ENCODE measurements at places on chromosomes 11 and 22.

- peak overlapping the region; percentile 54 for H3K27ac ChIP-seq
- no peaks in the 10 kb centered on the region for H3K36me3 ChIP-seq
- peak overlapping the region; percentile 64 for H3K4me3 ChIP-seq
- no peaks in the 10 kb centered on the region for H3K27me3 ChIP-seq
These were observed 579 bp upstream of the RASD2 start for GRCh38 chr22:35539910-35540594.

DNA sequence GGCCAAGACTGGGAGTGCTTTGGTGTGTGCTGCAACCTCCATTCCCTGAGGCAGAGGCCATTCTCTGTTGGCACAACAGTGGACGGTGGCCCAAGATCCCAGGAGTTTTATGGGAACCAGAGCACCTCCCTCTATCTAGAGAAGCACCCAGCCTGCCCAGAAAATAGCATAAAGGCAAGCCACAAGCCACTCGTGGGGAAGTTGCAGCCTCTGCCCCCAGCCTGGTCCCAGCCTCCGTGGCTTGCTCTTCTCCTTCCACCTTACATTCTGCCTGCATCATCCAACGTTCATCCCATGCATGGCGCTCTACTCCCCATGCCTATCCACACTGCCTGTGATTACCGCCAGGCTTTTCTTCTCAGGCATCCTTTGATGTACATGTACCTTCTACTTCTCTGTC is 15.8 kb downstream of the IL17RA start:
- H3K27me3 ChIP-seq: no peaks in the 10 kb centered on the region
- H3K36me3 ChIP-seq: peaks cover 23% of the 10 kb centered on the region
- no peak for DNase-seq
- H3K27ac ChIP-seq: no peak overlapping the region
- no peak overlapping the region for H3K4me3 ChIP-seq

- no peaks in the 10 kb centered on the region for H3K36me3 ChIP-seq
- peak overlapping the region; percentile 64 for H3K4me3 ChIP-seq
- H3K4me1 ChIP-seq: peaks cover 20% of the 10 kb centered on the region
- peak; percentile 50 for DNase-seq
These were observed 26.3 kb upstream of the HMGXB4 start for GRCh38 chr22:35230839-35231584.

- H3K4me1 ChIP-seq: no peaks in the 10 kb centered on the region
- DNase-seq: peak; percentile 33
- H3K36me3 ChIP-seq: no peaks in the 10 kb centered on the region
- H3K27ac ChIP-seq: no peak overlapping the region
These were observed 7.6 kb downstream of the OR56A1 start for GRCh38 chr11:6022956-6023355.

- no peak overlapping the region for H3K4me3 ChIP-seq
- H3K27me3 ChIP-seq: no peaks in the 10 kb centered on the region
- no peak for DNase-seq
- no peaks in the 10 kb centered on the region for H3K36me3 ChIP-seq
- peaks cover 7% of the 10 kb centered on the region for H3K4me1 ChIP-seq
These were observed 23.2 kb downstream of the RTN4R start for GRCh38 chr22:20244691-20245576.

DNA sequence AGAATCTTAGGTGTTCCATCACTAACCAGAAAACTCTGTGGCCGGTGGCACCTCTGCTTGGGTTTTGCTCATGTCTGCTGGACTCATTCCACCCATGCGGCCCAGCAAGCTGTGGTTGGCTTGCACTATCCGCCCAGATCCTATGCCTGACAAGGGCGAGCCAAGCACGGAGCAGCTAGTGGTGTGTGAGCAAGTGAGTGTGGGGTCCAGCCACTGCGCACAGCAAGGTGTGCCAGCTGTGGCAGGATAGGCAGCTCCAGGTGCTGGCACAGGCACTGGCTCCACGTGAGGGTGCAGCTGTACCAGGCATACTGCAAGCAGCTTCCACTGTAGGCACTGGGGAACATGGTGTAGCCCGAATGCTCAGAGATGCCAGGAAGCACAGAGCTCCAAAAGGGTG is 813.7 kb upstream of the CNTN5 start:
- H3K36me3 ChIP-seq: no peaks in the 10 kb centered on the region
- H3K27me3 ChIP-seq: no peaks in the 10 kb centered on the region
- no peak for DNase-seq
- H3K27ac ChIP-seq: no peak overlapping the region

GRCh38 chr11:72377596-72377995 is 56.7 kb downstream of the CLPB start:
- H3K27me3 ChIP-seq: no peaks in the 10 kb centered on the region
- H3K4me3 ChIP-seq: no peak overlapping the region
- no peak overlapping the region for H3K27ac ChIP-seq

GRCh38 chr22:20095521-20095920 is 15.5 kb downstream of the DGCR8 start:
- no peaks in the 10 kb centered on the region for H3K4me1 ChIP-seq
- H3K27ac ChIP-seq: no peak overlapping the region
- H3K27me3 ChIP-seq: no peaks in the 10 kb centered on the region
- H3K4me3 ChIP-seq: no peak overlapping the region
- no peak for DNase-seq
- H3K36me3 ChIP-seq: peaks cover 86% of the 10 kb centered on the region

GRCh38 chr11:62593434-62594044 is 2.2 kb upstream of the TUT1 start:
- no peak overlapping the region for H3K4me3 ChIP-seq
- H3K27ac ChIP-seq: peak overlapping the region; percentile 49
- DNase-seq: no peak
- H3K27me3 ChIP-seq: no peaks in the 10 kb centered on the region
- peaks cover 59% of the 10 kb centered on the region for H3K36me3 ChIP-seq

GRCh38 chr11:67062526-67063373 is 6.1 kb downstream of the RHOD start:
- peaks cover 50% of the 10 kb centered on the region for H3K4me1 ChIP-seq
- no peaks in the 10 kb centered on the region for H3K36me3 ChIP-seq
- H3K4me3 ChIP-seq: peak overlapping the region; percentile 45
- peak overlapping the region; percentile 75 for H3K27ac ChIP-seq

GRCh38 chr22:45418056-45418769 is 4.7 kb downstream of the RIBC2 start:
- H3K27ac ChIP-seq: no peak overlapping the region
- no peaks in the 10 kb centered on the region for H3K27me3 ChIP-seq
- no peak for DNase-seq
- H3K4me3 ChIP-seq: no peak overlapping the region
- peaks cover 10% of the 10 kb centered on the region for H3K4me1 ChIP-seq
- no peaks in the 10 kb centered on the region for H3K36me3 ChIP-seq

DNA sequence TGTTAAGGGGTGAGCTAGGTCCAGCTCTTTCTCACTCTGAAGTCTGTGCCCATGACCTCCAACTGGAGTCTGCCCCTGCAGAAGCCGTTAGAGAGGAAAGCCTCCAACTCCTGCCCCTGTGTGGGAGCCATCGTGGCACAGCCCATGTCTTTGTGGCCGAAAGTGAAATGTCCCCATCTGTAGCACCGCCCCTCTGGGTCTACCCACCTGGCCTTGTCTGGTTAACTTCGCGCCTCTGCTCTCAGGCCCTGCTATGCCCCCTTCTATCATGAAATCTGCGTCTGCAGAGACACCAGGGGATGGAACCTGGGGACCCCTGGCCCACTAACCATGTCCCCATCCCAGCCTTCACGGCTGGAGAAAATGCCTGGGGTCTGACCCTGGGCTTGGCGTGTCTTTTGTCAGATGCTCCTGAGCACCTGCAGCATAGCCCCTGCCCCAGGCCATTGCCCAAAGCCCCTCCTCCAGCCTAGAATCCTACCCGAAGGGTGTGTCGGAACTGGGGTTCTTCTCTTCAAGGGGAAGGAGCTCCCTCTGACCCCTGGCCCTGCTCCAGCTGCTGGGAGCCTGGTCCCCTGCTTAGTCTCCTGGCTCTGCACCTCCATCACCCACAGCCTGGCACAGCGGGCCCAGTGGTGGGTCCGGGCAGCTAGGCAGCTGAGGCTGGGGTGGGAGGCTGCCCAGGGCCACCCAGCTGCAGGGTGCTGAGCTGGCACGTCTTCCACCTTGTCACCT is 35.8 kb upstream of the HMOX1 start:
- no peaks in the 10 kb centered on the region for H3K27me3 ChIP-seq
- no peak overlapping the region for H3K27ac ChIP-seq
- no peaks in the 10 kb centered on the region for H3K4me1 ChIP-seq
- DNase-seq: no peak
- H3K36me3 ChIP-seq: no peaks in the 10 kb centered on the region

- H3K27ac ChIP-seq: no peak overlapping the region
- no peaks in the 10 kb centered on the region for H3K4me1 ChIP-seq
- H3K4me3 ChIP-seq: no peak overlapping the region
- no peaks in the 10 kb centered on the region for H3K36me3 ChIP-seq
- no peak for DNase-seq
These were observed 113.9 kb downstream of the DBX1 start for GRCh38 chr11:20046416-20046815.

GRCh38 chr11:134589129-134589528 is 177.1 kb upstream of the B3GAT1 start:
- peaks cover 26% of the 10 kb centered on the region for H3K27me3 ChIP-seq
- H3K36me3 ChIP-seq: no peaks in the 10 kb centered on the region
- H3K27ac ChIP-seq: no peak overlapping the region

DNA sequence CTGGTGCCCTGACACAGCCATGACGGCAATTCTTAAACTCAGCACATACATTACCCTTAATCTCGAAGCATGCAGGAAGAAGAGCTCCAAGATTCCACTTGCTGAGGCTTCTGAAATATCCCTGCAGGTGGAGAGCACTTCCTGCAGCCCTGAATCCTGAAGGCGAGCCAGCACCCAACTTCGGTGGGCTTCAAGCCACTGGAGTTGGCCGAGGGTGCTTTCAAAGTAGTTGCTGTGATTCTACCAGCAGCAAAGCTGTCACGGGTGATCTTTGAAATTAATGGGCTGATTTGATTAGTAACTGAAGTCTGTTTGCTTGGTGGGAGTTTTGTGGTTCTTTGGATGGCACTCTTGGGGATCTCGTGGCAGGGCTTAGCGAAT is 9.0 kb upstream of the FTH1 start:
- H3K27me3 ChIP-seq: no peaks in the 10 kb centered on the region
- no peak overlapping the region for H3K4me3 ChIP-seq
- no peak overlapping the region for H3K27ac ChIP-seq
- peaks cover 31% of the 10 kb centered on the region for H3K4me1 ChIP-seq

DNA sequence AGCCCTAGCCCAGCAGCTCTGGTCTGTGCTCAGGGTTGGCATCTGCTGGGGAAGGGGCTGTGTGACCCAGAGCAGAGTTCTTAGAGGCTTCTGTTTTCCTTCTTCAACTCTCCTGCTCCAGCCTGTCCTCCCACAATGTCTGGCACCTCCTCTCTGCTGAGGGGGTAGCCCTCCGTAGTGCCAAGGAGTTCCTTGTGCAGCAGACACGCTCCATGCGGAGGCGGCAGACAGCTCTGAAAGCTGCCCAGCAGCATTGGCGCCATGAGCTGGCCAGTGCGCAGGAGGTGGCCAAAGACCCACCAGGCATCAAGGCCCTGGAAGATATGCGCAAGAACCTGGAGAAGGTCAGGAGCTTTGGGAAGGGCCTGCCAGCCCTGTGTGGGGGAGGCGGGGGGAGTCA is 69.3 kb downstream of the CEP164 start:
- no peak for DNase-seq
- peaks cover 2% of the 10 kb centered on the region for H3K36me3 ChIP-seq
- H3K27ac ChIP-seq: no peak overlapping the region
- H3K4me1 ChIP-seq: no peaks in the 10 kb centered on the region
- H3K4me3 ChIP-seq: no peak overlapping the region

DNA sequence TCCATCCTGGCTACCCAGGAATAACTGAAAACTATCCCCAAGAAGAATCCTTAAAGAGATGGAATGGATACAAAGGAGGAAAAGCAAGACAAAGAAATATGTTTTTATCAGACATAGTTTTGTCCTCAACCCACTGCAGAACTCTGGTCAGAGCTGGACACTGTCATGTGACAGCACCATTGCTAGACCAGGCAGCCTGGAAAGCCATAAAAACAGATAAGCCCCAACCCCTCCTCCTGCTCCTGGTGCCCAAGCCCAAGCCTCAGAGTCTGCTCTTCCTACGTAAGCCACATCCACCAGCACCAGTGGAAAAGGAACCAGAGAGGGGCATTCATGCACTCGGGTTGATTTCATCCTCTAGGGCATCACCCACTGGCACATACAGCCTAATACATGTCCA is 116.9 kb downstream of the TRIM29 start:
- H3K27me3 ChIP-seq: peaks cover 16% of the 10 kb centered on the region
- no peaks in the 10 kb centered on the region for H3K36me3 ChIP-seq
- no peak overlapping the region for H3K27ac ChIP-seq
- H3K4me1 ChIP-seq: no peaks in the 10 kb centered on the region
- no peak for DNase-seq

- H3K36me3 ChIP-seq: peaks cover 11% of the 10 kb centered on the region
- H3K27me3 ChIP-seq: no peaks in the 10 kb centered on the region
These were observed 19.5 kb downstream of the AMPD3 start for GRCh38 chr11:10474551-10474950.

- no peaks in the 10 kb centered on the region for H3K27me3 ChIP-seq
- DNase-seq: no peak
- no peaks in the 10 kb centered on the region for H3K4me1 ChIP-seq
- H3K27ac ChIP-seq: no peak overlapping the region
- H3K36me3 ChIP-seq: no peaks in the 10 kb centered on the region
These were observed 1217.9 kb downstream of the LRRC4C start for GRCh38 chr11:40241524-40242051.

DNA sequence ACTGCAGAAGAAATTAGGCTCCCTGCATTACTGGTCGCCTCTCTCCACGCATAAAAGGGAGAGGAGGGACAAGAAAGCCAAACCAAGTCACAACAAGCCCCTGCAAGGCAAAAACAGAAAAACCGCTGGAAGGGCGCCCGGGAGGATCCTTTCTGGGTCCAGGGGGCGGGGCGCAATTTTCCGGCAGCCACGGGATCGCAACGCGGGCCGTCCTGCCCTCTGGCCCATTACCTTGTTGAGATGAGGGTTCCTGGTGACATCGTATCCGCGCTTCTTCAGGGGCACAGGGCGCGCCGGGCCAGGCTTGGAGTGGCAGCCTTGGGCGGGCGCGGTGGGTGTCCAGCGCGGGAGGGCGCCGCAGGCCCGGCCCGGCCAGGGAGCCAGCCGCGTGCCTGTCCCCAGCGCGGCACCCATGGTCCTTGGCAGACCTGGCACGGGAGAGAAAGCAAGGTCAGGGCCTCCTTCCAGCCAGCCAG is 847 bp downstream of the ME3 start:
- DNase-seq: no peak
- H3K4me1 ChIP-seq: no peaks in the 10 kb centered on the region
- no peak overlapping the region for H3K27ac ChIP-seq
- no peaks in the 10 kb centered on the region for H3K27me3 ChIP-seq
